ENCODE measurements at places on chromosomes 13 and 19. TPM values are rescaled to one million over a fixed set of nuclear protein-coding genes. Genes with fewer than 3 reads are reported as not detected.

Gene LSM14A
- 46.4 TPM for total RNA-seq

DNA sequence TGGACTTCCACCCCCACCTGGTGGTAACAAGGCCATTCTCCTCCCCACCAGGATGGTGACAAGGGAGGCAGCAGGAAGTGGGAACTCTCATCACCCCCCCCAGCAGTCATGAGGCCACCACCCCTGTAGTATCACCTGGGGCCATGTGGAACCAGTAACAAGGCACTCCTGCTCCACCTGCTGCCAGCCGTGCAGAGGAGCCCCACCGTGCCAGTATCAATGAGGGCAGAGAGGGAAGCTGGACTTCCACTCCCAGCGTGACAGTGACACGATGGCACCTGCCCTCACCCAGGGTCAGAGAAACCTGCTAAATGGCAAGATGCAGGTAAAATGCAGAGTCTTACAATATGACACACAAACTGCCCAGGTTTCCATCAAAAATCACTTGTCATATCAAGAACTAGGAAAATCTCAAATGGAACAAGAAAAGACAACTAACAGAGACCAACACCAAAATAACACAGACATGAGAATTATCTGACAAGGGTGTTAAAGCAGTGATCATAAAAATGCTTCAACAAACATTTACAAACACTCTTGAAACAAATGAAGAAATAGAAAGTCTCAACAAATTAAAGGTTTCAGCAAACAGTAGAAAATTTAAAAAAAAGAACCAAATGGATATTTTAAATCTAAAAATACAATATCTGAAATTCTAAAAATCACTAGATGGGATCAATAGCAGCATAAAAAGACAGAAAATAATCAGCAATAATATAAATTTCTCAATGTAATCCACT, 9.1 kb upstream of the SPACA7 start:
- DNase-seq, result no peak
- no peak overlapping the region for H3K4me3 ChIP-seq
- no peaks in the 10 kb centered on the region for H3K4me1 ChIP-seq
- no peaks in the 10 kb centered on the region for H3K36me3 ChIP-seq

DNA sequence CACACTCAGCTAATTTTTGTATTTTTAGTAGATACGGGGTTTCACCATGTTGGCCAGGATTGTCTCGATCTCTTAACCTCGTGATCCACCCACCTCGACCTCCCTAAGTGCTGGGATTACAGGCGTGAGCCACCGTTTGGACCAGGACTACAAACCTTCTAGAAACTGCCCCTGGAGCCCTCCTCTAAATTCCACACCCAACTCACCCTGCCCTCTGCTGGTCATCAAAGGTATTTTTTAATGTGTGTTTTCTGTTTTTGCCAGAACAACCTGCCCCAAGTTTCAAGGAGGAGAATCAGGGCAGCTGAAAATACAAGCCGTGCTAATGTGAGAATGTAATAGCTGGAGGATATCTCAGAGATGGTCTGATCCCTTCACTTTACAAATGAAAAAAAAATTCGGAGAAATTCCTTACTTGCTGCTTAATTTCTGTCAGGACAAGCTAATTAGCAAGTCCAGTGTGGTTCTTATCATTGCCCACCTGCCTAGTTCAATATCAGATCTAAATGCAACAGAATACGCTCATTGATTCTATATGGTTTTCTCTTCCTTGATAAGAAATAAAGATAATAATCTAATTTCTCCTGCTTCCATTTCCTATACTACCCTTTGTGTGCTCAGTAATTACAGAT, 4.1 kb downstream of the ATP8A2 start:
- no peaks in the 10 kb centered on the region for H3K4me1 ChIP-seq
- peak; percentile 48 for DNase-seq
- no peaks in the 10 kb centered on the region for H3K36me3 ChIP-seq
- peaks cover 44% of the 10 kb centered on the region for H3K27me3 ChIP-seq

Gene ZNF471
- 4.7 TPM for total RNA-seq

GRCh38 chr19:9793071-9793591, 24.6 kb upstream of the ZNF846 start:
- H3K27ac ChIP-seq, result peak overlapping the region; percentile 66
- no peaks in the 10 kb centered on the region for H3K36me3 ChIP-seq
- peak; percentile 76 for DNase-seq
- H3K4me3 ChIP-seq, result peak overlapping the region; percentile 88
- H3K4me1 ChIP-seq, result no peaks in the 10 kb centered on the region
- H3K27me3 ChIP-seq, result no peaks in the 10 kb centered on the region

Data from GM23248 (cell line).